ENCODE measurements at places on chromosomes 7 and 10.

DNA sequence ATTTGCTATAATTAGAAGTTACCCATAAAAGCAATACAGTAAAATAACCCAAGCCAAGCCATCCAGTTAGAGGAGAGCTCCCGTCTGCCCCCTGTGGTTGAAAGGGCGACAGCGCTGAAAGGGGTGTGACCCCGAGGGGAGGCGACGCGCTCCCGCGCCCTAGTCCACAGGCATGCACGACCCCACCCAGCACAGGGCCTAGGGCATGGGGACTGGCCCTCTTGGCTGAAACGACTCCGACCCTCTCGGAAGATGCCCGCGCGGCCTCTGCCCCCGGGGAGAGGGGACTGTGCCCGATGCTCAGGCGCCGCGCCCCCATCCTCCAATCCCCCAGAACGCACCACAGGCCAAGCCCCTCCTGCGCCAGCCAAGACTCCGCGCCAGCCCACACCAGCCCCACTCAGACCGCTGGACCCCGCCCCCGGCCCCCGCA is 64.0 kb downstream of the CSGALNACT2 start:
- no peak for DNase-seq

DNA sequence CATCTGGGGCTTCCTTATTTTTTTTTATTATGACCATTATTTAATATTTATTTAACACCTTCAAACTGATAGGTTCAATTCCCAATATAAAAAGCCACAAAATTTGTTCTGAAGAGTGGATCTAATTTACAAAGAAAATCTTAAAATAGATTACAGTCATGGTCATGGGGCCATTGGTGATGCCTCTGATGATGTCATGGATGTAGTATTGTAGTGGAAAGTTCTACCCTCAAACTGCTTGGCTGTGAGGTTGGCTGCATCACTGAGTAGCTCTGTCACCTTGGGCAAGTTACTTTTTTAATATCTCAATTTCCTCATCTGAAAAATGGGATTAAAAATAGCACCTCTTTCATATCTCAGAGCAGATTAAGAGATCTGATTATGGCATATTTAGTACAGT is 128.5 kb downstream of the DKK1 start:
- no peak for DNase-seq

- DNase-seq: no peak
Measured at GRCh38 chr7:149196151-149196704, 882 bp downstream of the ZNF282 start.

DNA sequence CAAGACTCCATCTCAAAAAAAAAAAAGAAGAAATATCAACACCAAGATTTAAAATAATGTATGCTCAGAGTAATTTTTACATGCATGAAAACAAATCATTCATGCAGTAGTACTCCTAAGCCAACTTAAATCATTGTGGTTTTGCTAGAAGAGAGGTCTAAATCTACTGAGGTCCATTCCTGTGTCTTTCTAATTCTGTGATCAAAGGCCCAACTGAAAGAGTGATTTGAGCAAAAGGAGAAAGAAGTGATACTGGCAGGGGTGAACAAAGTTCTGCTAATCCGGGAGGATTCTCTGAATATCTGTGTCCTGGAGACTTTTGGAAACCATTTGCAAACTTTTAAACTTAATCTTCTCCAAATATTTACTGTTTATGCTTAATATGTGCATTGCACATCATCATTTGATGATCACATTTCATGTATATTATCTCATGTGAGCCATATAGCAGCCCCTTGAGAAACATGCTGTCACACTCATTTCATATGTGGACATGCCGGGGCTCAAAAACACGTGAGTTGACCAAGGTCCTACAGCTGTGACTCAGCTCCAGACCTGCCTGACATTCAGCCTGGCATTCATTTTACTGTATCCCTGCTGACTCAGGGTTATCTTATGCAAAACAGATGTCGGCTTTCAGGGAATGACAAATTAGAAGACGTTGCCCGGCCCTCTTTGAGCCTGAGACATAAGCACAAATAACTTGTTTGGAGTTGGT is 76.4 kb downstream of the FAM107B start:
- peak; percentile 66 for DNase-seq

- DNase-seq: no peak
Measured at GRCh38 chr10:4719036-4719435, 107.0 kb upstream of the AKR1E2 start.

DNA sequence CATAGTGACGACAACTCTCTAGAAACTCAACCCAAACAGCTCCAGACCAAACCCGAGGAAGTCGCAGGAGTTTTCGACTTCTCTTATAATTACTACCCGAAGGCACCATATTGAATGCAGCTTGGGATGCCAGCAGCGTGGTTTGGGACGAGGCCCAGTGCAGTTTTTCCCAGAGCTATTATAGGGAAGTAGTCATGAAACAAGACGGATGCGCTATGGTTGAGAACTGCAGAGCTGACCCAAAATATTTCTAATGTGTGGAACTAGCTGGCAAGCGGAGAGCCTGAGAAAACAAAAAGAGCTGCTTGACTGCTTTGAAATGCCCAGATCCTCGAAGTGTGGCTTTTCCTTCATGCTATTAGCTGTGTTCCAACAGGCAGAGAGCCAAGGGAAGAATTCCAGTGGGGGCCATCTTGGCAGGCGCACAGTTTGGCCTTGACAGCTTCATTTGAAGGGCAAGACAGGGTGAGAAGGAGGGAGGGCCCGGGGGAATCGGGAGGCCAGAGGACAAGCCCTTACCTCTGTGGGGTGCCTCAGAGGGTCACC is 122.7 kb downstream of the CUL2 start:
- DNase-seq: peak; percentile 52

DNA sequence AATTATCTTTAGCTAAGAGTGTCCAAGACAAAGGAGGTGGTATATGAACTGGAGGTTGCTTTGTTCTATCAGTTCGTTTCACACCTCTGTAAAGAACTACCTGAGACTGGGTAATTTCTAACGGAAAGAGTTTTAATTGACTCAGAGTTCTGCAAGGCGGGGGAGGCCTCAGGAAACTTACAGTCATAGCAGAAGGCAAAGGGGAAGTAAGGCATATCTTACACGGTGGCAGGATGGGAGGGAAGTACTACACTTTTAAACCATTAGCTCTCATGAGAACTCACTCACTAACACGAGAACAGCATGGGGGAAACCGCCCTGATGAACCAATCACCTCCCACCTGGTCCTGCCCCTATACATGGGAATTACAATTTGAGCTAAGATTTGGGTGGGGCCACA is 1202.3 kb upstream of the LRRTM3 start:
- no peak for DNase-seq

GRCh38 chr7:66099232-66099550 is 15.5 kb upstream of the CRCP start:
- no peak for DNase-seq

Measured in fibroblast of skin of left quadriceps (primary cell).